ENCODE measurements at places on chromosomes 1 and 21.

DNA sequence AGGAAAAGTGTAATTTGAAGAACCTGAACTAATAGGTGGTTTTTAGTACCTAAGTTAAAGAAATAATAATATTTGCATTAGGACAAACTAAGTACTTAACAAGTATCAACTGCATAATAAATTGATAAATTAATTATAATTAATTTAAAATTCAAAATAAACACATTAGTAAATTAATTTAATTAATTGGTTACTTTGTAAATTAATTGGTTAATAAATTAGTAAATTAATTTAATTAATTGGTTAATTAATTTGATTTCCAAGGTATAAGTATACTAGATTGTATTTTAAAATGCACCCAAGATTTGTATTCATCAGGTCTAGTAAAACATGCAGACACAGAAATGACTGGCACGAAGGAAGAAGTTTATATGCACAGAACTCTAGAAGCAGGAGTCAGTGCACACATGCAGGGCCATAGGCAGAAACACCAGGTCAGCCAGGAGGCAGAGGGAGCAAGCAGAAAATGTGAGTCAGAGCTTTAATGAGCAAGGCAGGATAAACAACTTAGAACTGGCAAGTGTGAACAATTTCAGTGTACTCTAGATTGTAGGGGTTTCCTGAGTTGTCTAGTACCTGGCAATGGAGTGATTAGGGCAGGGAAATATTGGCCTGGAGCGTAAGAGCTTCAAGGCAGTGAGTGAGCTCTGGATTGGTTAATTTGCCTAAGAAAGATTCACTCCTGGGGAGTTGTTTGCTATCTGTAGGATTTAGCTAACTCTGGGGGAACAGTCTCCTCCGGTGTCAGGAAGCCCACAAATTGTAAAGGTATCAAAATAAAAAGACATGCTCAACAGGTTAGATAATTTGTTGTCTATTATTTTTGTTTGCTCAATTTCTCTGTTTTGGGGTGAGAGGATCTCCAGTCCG lies 665.7 kb downstream of the MRPL39 start:
- DNase-seq: no peak

DNA sequence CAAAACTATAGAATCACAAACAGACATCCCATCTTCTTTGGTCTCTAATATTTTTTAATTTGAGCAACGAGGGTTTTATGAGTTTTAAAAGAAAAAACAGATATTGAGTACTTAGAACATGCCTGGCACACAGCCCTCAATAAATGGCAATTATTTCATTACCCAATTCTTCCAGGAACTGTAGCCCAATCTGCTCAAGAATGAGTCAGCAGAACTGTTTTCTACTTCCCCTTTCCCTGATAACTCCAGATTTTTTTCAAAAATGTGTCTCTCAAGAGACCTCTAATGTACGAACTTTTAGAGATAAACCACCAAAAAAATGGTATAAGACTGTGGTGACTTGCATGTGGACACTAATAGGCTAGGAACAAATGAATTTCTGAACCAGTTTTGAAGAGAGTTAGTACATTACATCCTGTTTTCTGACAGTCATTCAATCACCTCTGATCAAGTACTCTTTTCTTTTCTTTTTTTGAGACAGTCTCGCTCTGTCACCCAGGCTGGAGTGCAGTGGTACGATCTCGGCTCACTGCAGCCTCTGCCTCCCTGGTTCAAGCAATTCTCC lies 11.5 kb downstream of the ABL2 start:
- peak; percentile 61 for DNase-seq

DNA sequence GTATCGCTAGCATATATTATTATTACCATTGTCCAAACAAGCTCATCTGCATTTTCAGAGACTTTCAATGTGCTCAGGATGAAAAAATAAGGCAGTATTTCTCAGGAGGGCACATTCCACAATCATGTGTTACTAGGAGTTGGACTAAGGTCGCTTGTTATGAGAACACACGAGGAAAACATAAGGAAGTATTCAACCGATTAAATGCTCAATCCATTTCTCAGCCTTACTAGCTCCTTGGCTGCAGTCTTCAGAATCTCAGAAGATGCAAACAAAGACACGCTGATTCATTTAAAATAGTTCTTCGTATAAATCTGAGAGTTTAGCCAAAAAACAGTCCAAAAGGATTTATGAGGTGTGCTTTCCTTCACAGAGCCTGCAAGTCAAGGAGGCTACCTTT lies 82.0 kb upstream of the JAK1 start:
- DNase-seq: no peak

DNA sequence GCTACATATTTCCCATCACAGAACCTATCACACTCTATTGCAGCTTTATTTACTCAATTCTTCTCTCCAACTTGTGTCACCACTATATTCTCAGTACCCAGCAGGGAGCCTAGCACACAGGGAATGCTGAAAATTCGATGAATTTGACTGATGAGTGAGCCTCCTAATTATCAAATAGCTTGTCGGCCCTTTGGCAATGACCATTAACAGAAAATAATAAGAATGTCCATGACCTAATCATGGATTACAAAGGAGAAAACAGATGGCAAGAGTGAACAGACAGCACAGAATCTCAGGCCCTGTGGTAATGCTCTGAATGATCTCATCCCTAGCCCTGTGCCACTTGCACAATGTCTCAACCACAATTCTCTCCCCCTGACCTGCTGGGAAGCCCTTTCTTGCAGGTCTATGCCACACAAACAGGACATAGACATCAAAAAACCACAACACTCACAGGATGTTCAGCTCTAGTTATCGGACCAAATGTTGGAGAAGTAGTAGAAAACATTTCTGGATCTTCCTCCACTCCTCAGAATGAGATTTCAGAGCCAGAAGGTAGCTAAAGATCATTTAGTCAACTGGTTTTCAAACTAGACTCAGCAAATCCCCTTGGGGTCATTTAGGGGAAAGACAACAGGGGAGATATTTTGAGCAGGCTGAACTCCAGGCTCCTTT lies 68.4 kb downstream of the LUZP1 start:
- peak; percentile 98 for DNase-seq

DNA sequence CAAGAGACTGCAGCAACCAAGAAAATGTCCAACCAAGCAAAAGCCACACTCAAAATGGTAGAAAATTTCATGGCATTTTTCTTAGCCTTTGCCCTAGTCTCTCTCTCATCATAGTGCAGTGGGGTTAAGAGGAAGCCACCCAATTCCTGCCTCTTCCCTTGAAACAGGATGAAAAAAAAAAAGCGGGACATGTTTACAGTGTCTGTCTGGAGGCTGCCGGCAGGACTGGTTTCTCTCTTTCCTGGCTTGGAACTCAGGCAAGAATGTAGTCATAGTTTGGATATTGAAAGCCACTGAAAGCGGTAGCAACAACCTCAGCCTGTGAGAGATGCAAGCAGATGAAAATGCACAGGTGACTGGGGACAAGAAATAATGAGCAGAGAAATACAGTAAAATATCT lies 13.3 kb upstream of the TNFSF18 start:
- peak; percentile 46 for DNase-seq

DNA sequence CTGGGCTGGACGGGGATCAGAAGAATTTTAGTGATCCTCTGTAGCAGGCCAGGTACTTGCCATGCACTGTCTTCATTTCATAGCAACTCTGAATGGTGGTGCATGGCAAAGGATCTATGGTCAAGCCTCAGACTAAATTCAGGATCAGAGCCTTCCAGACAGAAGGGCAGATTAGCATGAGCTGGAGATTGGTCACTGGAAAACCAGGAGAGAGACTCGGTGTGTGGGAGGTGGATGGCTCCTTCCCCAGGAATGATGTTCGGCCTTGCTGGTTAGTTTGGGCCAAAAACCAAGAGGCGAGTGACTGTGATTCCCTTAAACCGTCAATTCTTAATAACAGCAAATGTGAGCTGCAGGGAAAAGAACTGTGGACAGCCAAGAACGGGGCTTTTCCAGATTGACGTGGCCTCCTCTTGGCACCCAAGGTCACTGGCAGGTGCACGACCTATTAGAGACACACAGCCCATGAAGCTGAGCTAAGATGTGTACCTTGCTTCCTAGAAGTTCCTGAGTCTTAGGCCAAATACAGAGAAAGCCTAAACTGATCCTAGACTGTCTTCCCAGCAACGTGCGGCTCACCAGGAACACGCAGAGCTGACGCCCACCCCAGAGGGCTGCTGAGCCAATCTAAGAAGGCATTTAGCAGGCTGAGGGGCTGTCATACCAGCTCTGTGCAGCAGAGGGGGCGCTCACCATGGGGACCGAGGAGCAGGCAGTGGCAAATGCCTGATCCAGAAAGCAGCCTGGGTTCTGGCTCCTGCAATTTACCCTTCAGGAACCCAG lies 18.5 kb downstream of the ALDH4A1 start:
- DNase-seq: peak; percentile 81

DNA sequence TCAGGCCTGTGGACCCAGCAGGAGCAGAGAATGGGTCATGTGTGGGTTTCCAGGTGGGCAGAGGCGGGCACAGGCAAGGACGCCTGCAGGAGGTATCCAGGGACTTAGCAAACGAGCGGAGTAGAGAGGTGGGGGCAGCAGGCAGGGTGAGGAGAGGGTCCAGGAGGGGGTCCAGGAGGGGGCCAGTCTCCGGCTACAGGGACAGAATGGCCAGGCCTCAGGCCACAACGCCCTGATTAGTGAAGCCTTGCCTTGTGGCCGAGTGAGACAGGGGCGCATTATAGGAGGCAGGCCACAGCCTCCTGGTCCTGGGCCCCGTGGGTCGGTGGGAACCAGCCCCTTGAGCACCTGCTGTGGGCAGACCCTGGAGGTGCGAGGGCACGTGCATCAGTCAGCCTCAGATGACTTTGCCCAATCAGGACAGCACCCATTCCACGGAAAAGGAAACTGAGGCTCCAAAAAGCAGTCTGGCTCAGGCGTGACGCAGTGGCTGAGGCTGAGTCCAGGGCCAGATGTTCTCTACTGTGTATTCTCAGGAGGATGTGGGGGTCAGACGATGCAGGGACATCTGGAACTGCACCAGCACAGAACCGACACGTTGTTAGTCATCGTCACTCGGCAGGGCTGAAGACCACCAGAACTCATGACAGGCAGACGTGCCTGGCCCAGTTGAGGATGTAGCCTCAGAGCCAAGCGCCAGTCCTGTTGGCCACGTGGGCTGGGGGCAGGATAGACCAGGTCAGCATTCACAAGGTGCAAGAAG lies 113.7 kb downstream of the CRYAA start:
- DNase-seq: no peak

- no peak for DNase-seq
Measured at GRCh38 chr1:182032251-182032650, 29.3 kb downstream of the ZNF648 start.

- no peak for DNase-seq
Measured at GRCh38 chr1:204503913-204504519, 9.4 kb upstream of the PIK3C2B start.

DNA sequence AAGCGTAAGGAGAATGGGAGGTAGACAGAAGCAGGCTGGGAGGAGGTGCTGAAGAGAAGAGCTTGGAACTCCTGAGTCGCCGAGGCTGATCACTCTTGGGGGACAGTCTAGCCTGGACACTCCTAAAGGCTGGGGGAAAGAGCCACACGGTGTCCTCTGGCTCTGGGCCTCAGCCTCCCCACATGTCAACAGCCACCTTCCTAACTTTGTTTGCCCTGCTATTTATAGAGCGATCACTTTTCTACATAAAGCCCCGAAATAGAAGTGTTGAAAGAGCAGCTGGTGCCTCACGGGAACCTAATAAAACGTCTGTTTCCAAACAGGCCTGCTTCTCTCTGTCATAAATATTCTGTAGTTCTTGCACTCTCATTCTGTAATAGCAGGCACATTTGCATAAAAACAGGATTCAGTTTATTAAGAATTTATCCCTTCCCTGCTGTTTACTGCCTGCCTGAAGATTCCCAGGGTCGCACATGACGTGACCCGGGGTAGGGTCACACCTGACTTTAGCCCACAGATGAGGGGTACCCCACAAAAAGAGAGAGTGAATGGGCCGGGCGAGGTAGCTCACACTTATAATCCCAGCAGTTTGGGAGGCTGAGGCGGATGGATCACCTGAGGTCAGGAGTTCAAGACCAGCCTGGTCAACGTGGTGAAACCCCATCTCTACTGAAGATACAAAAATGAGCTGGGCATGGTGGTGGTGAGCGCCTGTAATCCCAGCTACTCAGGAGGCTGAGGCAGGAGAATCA lies 212.5 kb downstream of the TOMM20 start:
- DNase-seq: no peak

GRCh38 chr1:212600071-212600915 lies 8.3 kb upstream of the ATF3 start:
- no peak for DNase-seq

DNA sequence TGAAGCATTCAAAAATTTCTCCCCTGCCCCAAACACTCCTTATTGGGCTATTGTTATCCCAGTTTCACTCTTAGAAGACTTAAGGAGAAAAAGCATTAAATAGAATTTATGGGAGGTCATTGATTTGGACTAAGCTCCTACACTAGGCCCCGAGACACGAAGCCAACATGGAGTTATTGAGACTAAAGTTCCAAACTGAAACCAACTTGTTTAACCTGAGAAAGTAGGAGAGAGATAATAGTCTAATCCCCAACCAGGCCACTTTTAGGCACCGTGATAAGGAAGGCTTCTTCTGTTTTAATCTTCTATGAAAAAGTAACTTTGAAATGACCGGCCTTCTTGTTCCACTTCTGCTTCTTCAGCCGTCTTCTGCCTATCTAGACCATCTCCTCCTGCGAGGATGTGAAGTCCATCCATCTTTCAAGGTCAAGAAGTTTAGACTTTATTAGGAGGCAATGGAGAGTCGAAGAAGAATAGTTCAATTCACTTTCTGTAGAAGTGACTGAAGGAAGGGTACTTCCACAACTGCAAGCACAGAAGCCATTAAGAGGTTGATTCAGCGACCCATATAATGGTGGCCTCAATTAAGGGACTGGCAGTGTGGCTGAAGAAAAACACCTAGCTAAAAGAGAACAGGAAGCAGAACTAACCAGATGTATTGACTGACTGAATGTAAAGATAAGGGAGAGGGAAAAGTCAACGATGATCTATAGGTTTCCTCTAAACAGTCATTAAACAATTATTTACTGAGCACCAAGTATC lies 428.8 kb downstream of the SMYD3 start:
- DNase-seq: no peak

DNA sequence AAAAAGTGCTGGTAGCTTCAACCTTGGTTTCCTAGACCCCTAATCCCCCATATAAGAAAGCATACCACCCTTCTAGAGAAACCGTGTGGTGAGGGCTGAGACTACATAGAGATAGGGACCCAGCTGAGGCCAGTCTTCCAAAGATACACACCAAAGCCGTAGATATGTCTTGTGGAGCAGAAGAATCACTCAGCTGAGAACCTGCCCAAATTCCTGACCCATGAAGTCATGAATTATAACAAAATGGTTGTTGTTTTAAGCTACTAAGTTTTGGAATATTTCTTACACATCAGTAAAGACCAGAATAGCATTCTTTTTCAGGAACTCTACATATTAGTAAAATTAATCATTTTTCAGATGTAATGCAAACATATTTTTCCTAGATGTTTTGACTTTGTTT lies 3.3 kb upstream of the SNRPE start:
- peak; percentile 86 for DNase-seq

DNA sequence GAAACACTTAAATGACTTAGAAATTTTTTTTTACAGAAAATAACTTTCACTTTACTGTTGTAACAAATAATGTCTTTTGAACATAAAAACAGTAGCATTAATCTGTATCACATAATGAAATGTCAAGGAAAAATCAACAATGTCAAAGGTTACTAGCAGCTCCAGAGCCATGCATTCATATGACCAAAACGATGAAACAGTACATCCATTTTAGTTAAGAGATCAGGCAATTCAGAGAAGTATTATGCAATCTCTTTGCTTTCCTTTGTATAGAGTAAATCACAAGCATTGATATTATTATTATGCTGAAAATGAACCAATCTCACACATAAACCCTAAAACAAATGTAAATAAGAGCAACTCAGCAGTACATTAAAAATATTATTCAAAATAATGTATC lies 748.9 kb downstream of the PLA2G4A start:
- no peak for DNase-seq

- no peak for DNase-seq
Measured at GRCh38 chr1:30830537-30830936, 73.0 kb upstream of the LAPTM5 start.
